ENCODE measurements at places on chromosomes 5 and 9. TPM values are rescaled to one million over a fixed set of nuclear protein-coding genes. Genes with fewer than 3 reads are reported as not detected.

Gene NFIB
- total RNA-seq, result 15.3 TPM

Gene LYSMD3
- total RNA-seq, result 17.2 TPM

Gene NEURL1B
- 4.0 TPM for total RNA-seq

Gene DMRT2
- total RNA-seq, result 1.0 TPM

Gene SHISAL2B
- 0.51 TPM for total RNA-seq

Gene MBLAC2
- total RNA-seq, result 4.5 TPM

Gene GPRIN1
- total RNA-seq, result 5.9 TPM

Gene MRPS2
- 36.5 TPM for total RNA-seq

Gene GFRA3
- 24.4 TPM for total RNA-seq

Gene DRD1
- total RNA-seq, result not detected

Gene HEMGN
- not detected for total RNA-seq

Gene SLC23A1
- 0.48 TPM for total RNA-seq

Gene FBP1
- total RNA-seq, result 6.0 TPM

Gene TMEFF1
- 69.1 TPM for total RNA-seq

Gene CLIC3
- 0.64 TPM for total RNA-seq

Gene PLCXD3
- total RNA-seq, result 1.1 TPM

Gene TLN1
- total RNA-seq, result 136 TPM
